NB4 (cell line): ENCODE measurements at places on chromosomes 2 and 18.
A peak's percentile ranks its signal among the peaks of the same experiment; 100 is the strongest.

DNA sequence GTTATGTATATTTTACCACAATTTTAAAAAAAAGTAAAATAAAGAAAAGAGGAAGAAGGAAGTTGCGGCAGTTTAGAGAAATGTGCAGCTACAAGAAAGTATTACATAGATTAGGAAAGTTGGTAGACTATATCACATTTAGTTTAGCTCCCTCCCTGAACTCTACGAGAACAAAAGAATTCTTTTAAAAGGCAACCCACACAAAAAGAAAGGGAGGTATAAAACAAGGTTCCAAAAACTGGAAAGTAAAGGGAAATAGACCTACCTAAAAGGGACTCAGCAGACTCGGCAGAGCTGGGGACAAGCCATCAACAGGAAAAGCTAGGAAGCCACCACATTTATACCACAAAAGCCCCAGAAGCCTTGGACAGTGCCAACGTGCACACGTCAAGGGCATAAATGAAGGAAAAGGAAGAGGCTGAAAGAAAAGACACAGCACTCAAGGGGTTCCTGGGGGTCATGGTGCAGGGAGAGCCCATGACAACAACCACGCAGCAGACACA, 9.1 kb downstream of the TMEM127 start:
- DNase-seq = peak; percentile 67

DNA sequence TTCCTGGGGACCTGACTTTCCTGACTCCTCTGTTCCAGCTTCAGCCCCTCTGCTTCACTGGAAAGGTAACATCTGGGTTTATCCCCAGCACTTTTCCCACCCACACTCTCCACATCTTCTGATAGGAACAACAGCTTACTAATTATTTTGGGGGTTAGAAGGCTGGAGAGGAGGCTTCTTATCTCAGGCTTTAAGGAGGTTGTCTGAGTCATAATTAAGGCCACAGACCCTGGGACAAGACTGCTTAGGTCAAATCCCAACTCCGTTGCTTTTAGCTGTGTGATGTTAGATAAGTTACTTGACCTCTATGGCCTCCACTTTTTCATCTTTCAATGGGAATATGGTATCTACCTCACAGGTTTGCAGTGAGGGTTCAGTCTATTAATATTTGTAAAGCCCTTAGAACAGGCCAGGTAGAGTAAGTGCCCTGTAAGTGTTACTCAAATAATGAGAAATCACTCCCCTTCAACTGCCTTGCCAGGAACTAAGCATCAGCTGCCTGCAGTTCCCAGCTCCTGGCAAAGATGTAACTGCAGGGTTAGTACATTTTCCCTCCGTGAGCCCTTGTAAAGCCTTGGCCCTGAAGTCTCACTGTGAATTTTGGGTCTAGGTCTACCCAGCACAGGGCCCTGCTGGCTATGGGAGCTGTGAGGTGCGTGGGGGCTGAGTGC, 123.6 kb downstream of the MTX2 start:
- DNase-seq = no peak

GRCh38 chr2:161020437-161020836, 139.8 kb upstream of the TANK start:
- DNase-seq = no peak

- DNase-seq = no peak
These were observed 14.7 kb upstream of the FAM237A start for GRCh38 chr2:206627632-206628031.

GRCh38 chr2:10987861-10988260, 76.1 kb downstream of the KCNF1 start:
- no peak for DNase-seq

DNA sequence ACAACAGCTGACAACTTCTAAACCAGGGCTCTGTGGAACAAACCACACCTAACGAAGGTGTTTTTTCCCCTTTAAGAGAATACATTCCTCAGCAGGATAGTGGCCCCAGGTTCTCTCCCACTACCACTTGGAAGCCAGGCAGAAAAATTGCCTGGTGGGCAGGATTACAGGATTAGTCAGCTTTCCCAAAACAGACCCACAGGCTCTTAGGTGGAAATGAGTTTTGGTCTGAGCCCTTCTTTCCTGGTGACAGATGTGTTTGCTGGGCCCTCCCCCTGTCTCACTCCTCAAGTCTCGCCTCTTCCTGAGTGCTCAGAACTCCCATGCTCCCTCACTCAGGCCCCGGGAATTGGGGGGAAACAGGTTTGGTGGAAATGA, 139.4 kb upstream of the HAAO start:
- DNase-seq = no peak

DNA sequence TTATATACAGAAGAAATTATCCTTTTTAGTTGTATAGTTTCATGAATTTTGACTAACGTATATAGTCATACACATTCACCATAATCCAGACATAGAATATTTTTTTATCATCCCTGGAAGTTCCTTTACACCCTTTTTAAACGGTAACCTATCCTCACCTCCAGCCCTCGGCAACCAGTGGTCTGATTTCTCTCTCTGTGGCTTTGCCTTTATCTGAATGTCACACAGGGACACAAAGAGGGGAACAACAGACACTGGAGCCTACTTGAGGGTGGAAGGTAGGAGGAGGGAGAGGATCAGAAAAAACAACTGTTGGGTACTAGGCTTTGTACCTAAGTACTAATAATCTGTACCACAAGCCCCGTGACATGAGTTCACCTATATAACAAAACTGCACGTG, 191.9 kb downstream of the MC4R start:
- DNase-seq = no peak

GRCh38 chr2:198717451-198717850, 740.3 kb downstream of the SATB2 start:
- DNase-seq = no peak

DNA sequence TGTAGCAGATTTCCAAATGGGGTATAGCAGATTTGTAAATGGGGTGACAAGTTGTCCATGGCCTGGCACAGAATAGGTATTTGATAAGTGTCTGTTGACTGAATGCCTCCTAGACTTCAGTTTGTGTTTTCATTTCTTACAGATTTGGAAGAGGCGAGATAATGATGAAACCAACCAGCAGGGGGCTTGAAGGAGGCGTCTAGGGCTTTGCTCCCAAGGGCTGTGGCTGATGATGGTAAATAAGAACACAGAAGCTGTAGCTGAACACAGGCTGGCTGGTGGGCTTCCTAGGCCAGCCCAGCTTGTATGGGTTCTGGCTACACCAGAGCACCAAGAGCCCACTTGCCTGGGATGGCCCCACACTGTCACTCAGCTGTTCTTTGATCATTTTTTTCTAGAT, 19.4 kb downstream of the SFTPB start:
- peak; percentile 68 for DNase-seq

GRCh38 chr2:217367464-217367863, 507.6 kb upstream of the TNP1 start:
- no peak for DNase-seq

- DNase-seq = no peak
These were observed 76.6 kb downstream of the EIPR1 start for GRCh38 chr2:3301001-3301400.

DNA sequence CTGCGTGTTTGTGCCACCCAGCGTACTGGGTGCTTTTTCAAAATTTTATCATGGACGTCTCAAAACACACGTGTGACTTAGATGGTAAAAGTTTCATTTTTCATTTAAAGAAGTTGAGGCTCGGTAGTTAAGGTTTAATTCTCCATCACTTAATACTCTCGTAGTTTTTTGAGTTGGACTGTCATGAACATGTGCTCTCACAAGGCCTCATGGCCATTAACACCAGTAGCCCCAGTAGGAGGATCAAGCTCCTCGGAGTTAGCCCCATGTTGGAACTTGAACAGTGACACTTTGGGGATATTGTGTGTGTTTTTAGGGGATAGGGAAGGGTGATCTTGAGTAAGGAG, 15.3 kb downstream of the NMUR1 start:
- peak; percentile 48 for DNase-seq

- DNase-seq = no peak
These were observed 12.8 kb downstream of the TFPI start for GRCh38 chr2:187541086-187542085.

GRCh38 chr2:82674652-82675051, 1784.4 kb downstream of the SUCLG1 start:
- no peak for DNase-seq

GRCh38 chr2:232908695-232909094, 38.6 kb downstream of the SNORC start:
- DNase-seq = no peak

DNA sequence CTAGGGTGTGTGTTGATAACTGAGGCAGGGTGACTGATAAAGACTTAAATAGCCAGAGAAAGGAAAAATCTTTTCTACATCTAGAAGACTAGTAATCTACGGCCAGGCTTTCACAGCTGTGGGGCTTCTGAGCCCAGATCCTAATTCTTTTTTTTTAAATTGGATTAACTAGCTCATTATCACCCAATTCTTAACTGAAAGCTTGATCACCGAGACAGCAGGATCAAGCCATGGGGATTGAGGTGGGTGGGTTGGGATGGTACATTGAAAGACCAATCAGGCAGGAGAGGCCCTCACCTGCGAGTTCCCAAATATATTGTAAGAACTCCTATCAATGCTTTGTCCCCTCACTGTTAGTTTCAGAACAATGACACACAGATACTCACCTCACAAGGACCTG, 20.0 kb upstream of the NFE2L2 start:
- no peak for DNase-seq

- no peak for DNase-seq
These were observed 257.5 kb upstream of the KLHL29 start for GRCh38 chr2:23127465-23127864.

DNA sequence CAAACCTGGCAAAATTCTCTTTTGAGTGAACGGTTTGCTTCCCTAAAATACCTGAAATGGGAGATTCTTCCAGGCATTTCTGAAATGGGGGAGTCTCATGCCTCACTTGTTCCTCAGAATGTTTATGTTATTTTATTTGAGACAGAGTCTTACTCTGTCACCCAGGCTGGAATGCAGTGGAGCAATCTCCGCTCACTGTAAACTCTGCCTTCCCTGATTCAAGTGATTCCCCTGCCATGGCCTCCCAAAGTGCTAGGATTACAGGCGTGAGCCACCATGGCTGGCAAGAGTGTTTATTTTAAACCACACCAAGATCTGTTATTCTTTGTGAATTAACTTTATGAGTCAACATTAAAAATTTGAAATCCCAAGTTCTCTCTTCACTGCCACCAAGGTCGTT, 6.4 kb upstream of the FHL2 start:
- no peak for DNase-seq

GRCh38 chr18:13642440-13642827, 83.9 kb downstream of the FAM210A start:
- DNase-seq = no peak

GRCh38 chr2:191150230-191150599, 579 bp downstream of the STAT4 start:
- DNase-seq = no peak

GRCh38 chr2:200814276-200814815, 2.6 kb downstream of the BZW1 start:
- no peak for DNase-seq

- peak; percentile 80 for DNase-seq
These were observed 3.5 kb downstream of the CNDP2 start for GRCh38 chr18:74499633-74500032.

DNA sequence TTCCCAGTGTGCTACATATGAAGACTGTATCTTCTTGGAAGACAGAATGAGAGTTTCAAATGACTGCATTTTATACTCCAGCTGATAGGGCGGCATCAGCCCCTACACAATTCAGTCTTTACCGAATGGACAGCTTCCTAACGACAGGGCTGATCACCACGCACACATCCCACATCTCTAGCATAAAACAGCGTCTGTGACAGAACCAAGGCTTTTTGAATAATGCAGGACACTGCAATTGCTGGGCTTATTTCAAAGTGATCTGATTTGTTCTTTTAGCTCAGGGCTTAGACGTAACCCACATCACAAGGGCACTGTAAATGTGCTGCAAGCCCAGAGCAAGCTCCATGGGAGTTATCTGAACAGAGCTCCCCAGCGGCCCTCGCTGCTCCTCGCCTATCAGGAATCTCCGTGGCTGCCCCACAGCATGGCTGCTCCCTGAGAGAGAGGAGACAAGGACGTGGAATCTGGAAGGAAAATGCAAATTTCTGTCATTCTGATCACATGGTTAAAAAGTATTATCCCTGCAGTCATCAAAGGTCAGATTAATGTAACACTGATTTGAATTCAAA, 158.5 kb upstream of the ALKAL2 start:
- no peak for DNase-seq

GRCh38 chr2:37674946-37675345, 3.5 kb upstream of the CDC42EP3 start:
- peak; percentile 74 for DNase-seq

- DNase-seq = no peak
These were observed 136.8 kb downstream of the TTC32 start for GRCh38 chr2:19764998-19765397.

DNA sequence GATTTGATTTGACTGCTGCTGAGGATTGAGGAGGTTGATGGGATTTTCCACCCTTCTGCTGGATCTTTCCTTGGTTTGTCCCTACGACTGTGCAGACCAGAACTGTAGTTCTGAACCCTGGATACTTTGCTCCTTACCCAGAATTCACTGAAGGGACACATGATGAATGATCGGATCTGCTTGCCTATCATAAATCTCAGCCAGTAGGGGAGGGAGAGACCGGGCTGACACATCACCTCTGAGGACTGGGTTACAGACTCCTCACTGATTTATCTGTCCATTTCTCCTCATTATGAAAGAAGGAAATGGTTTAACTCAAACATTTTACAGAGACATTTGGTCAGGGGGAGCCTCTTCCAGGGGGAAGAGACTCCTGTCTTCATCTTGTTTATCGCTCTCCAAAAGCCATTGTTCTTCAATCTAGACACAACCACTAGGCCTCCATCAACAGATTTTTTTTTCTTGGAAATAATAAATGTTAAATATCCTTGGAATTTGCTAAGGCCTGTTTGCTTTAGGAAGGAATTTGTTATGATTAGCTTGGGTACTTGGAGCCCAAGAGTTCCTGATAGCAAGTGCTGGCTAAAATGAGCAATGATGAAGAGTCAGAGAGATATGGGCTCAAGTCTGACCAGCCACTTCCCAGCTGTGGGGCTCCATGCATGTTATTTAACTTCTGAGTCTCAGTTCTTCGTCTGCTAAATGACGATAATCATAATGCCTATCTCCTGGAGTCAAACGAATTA, 925.5 kb downstream of the SLC4A3 start:
- DNase-seq = no peak

GRCh38 chr2:108975613-108976435, 13.2 kb downstream of the EDAR start:
- DNase-seq = no peak

- DNase-seq = no peak
These were observed 18.7 kb upstream of the SULT1C3 start for GRCh38 chr2:108220942-108221541.

- no peak for DNase-seq
These were observed 51.2 kb upstream of the CREB1 start for GRCh38 chr2:207478572-207478971.

DNA sequence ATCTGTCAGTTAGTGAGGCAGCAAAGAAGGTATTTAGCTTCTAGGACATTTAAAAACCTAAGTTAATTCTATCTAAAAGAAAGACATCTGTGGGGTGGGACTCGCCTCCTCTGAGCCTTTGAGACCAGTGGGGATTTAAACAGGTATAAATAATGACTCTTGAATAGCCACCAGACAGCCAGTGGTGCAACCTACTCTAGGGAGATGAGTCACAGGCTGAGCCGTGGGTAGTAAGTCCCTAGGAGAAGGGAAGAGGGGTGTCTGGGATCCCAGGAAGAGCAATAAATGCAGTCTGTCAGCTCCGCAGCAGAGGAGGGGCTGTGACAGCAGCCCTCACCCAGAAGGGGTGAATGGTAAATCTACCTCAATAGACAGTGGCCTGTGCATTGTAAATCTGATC, 43.1 kb upstream of the GALNT3 start:
- DNase-seq = peak; percentile 47
